ENCODE measurements at places on chromosomes 6 and 20. TPM values are rescaled to one million over a fixed set of nuclear protein-coding genes. Genes with fewer than 3 reads are reported as not detected.

- H3K4me3 ChIP-seq, result no peak overlapping the region
- no peaks in the 10 kb centered on the region for H3K36me3 ChIP-seq
- no peak for DNase-seq
- peaks cover 48% of the 10 kb centered on the region for H3K4me1 ChIP-seq
- H3K27ac ChIP-seq, result no peak overlapping the region
- no peaks in the 10 kb centered on the region for H3K27me3 ChIP-seq
Observed at GRCh38 chr20:17878912-17879602, 89.5 kb downstream of the SNX5 start.

DNA sequence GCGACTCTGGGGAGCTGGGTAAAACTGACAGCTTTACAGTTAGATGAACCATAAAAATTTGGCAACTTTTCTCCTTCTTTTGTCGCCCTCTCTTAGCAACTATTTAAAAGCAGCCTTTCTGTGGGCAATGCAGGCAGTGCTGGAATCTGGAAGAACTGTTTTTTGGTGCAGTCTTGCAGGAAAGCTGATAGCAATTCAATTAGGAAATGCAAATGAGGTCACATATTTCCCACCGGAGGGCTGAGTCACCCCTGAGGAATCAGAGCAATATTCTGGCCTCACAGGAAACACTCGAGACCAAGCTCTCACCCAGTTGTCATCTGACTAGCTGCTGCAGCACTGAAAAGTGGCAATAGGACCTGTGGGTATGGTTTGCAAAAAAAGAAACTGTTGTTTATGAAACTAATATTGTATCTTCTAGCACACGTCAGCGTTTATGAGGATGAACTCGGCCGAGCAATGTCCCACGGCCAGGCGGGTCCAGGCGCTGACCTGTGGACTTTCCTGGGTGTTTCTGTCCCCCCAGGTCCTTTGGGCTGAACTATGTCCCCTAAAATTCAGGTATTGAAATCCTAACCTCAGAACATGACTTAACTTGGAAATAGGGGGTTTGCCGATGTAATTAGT is 312.3 kb downstream of the TAF4 start:
- H3K36me3 ChIP-seq, result no peaks in the 10 kb centered on the region
- H3K4me3 ChIP-seq, result no peak overlapping the region
- DNase-seq, result no peak
- H3K27me3 ChIP-seq, result no peaks in the 10 kb centered on the region

GRCh38 chr6:3535033-3535775 is 78.4 kb upstream of the SLC22A23 start:
- H3K27me3 ChIP-seq, result no peaks in the 10 kb centered on the region
- peaks cover 1% of the 10 kb centered on the region for H3K36me3 ChIP-seq
- no peak for DNase-seq
- H3K27ac ChIP-seq, result no peak overlapping the region
- H3K4me3 ChIP-seq, result no peak overlapping the region
- no peaks in the 10 kb centered on the region for H3K4me1 ChIP-seq

GRCh38 chr6:110517034-110517433 is 40.6 kb upstream of the SLC22A16 start:
- no peak for DNase-seq
- H3K4me3 ChIP-seq, result no peak overlapping the region
- no peaks in the 10 kb centered on the region for H3K36me3 ChIP-seq
- no peak overlapping the region for H3K27ac ChIP-seq
- H3K4me1 ChIP-seq, result no peaks in the 10 kb centered on the region

TAP1 gene
- 14.5 TPM for total RNA-seq

Data from chondrocyte (in vitro differentiated cells).